Vagina (tissue), 2 donors: ENCODE measurements at places on chromosomes 12 and 14. TPM values are rescaled to one million over a fixed set of nuclear protein-coding genes. Genes with fewer than 3 reads are reported as not detected.

Gene CACNA2D4
- 2.2 TPM for total RNA-seq

Gene DGLUCY
- total RNA-seq: 57.0 TPM

Gene DDIT3
- total RNA-seq: 25.0 TPM

Gene KRT1
- 886 TPM for total RNA-seq

Gene OR11G2
- total RNA-seq: not detected

Gene KRT72
- total RNA-seq: not detected

Gene C3AR1
- total RNA-seq: 6.4 TPM

Gene LPAR5
- 7.4 TPM for total RNA-seq

Gene KRT78
- 89.1 TPM for total RNA-seq

Gene RND1
- total RNA-seq: 3.9 TPM

Gene AQP6
- total RNA-seq: not detected

Gene TROAP
- total RNA-seq: 4.9 TPM

Gene CLEC9A
- not detected for total RNA-seq

Gene RERG
- total RNA-seq: 31.9 TPM

Gene C12orf50
- total RNA-seq: not detected

Gene SLC25A29
- 58.9 TPM for total RNA-seq

Gene KCNH3
- total RNA-seq: not detected

Gene RFLNA
- 1.7 TPM for total RNA-seq

Gene AICDA
- total RNA-seq: not detected

Gene MYF5
- not detected for total RNA-seq

Gene BEST3
- total RNA-seq: not detected

Gene AVPR1A
- total RNA-seq: 9.8 TPM

Gene PRH2
- total RNA-seq: not detected

Gene AHSA1
- total RNA-seq: 85.9 TPM

Gene TMEM121
- 9.3 TPM for total RNA-seq

Gene SINHCAF
- 60.4 TPM for total RNA-seq

Gene ERP27
- 2.2 TPM for total RNA-seq

Gene NRIP2
- total RNA-seq: 1.2 TPM

Gene ERBB3
- total RNA-seq: 53.8 TPM

Gene MYO1A
- 1.2 TPM for total RNA-seq
